CD4-positive, alpha-beta T cell treated with Interleukin-21 for 1 hour (primary cell): ENCODE measurements at places on chromosomes 11 and 22.

- no peak for DNase-seq
Measured at GRCh38 chr11:60763692-60764369, 7.2 kb downstream of the MS4A15 start.

- DNase-seq: no peak
Measured at GRCh38 chr11:134580610-134580975, 168.6 kb upstream of the B3GAT1 start.

DNA sequence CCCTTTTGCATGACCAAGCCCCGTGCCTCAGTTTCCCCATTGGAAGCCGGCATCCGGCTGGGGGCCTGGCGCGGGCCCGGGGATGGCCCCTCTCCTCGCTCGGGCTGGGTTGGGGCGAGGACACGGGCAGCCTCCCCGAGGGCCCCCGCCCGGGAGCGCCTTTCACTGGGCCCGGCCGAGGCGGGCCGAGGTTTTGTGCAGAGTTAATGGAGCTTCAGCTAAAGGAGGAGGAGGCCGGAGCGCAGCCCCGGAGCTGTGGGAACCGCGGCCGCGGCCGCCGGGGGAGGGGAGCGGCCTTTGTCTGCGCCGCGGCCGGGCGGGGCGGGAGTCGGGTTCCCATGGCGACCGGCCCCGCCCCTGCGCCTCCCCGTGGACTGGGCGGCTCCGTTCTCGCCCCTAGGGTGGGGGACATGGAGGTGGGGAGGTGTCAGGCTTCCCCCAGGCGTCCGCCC lies 1.4 kb upstream of the MAPK11 start:
- DNase-seq: peak; percentile 73

GRCh38 chr22:44620841-44621257 lies 81.2 kb upstream of the PRR5 start:
- no peak for DNase-seq

DNA sequence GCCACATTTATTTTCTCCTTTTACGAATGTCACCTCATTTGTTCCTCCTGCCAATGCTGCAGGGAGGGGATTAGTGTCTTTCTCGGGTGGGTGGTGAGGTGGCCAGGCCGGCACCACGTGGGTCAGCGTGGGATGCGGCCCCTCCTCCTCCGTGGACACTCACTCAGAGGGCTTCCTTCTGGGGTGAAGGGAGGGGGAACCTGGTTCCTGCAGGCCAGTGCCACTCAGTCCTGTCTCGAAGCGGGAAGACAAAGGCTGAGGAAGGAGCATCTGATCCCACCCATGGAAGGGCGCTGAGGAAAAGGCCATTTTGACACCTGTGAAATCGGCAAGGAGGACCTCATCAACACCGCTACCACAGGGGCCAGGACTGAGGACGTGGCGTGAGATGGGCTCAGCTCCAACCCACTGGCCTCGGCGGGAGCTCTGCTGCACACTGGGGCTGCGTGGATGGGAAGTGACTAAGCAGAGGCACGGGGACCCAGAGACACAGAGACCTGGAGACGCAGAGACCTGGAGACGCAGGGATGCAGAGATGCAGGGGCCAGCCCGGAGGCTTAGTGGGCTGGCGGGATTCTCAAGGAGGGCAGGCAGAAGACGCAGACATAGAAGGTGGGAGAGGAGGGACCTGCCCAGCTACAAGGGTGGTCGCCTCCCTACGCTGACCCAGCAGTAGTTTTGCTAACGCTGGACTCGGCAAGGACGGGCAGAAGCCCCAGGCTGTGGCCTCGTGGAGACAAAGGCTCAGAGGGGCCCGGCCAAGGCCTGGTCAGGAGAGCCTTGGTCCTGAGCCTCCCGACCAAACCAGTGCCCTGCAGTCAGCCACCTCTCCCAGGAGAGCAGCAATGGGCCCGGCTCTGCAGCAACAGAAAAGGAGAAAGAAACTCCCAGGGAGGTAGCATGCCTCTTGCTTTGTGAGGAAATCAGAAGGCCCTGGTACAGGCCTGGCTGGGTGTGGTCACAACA lies 1071.2 kb downstream of the BRD1 start:
- no peak for DNase-seq

DNA sequence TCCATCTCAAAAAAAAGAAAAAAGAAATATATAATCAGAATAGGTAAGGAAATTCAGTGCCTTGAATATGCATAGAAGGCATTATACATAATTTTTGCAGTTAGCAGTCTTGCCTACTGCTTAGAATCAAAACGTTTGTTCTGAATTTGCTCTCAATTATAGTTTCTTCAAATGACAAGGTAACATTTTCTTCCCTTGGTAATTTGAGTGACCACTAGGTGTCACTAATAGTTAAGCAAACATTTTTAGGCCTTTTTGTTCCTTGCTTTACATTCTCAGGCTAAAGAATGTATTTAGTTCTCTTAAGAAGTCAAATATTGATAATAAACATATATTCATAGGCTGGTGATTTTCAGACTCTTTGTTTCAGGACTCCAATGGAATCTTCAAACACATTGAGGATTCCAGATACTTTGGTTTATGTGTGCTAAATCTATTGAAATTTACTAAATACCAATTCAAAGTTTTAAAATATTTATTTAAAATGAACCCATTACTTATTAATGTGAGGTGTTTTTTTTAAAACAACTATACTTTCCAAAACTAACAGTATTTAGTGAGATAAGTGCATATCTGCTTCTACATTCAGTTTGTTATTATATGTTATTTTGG lies 55.0 kb upstream of the DEPDC7 start:
- DNase-seq: peak; percentile 61

GRCh38 chr11:57387289-57388030 lies 3.0 kb downstream of the PRG2 start:
- DNase-seq: no peak

DNA sequence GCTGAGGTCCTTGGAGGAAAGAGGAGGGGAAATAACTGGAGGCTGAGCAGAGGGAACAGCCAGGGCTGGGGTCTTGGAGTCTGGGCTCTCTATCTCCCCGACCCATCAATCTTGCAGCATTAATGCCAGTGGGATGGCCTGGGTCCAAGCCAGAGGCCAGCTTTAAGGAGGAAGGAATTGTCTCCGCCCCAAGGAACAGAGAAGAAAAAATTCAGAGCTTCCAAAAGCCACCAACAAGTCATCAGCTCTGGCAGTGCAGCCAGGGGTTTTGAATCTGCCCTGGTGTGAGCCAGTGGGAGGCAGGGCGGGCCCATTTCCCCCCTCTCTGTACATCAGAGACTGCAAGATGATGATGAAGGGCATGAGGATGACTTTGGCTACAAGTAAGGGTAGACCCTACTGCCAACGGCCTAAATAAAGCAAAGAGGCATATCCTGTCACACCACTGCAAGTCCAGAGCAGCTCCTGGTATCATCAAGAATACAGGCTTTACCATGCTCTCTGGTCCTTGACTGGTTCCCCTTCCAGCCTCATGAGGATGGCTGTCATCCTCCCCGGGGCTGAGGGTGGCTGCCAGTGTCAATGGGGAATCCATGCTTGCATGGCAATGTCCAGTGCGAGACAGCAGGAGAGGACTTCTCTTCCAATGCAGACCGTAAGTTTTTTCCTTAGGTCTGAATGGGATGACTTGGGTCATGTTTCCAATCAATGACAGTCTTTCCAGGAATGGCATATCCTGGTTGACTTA lies 34.4 kb downstream of the LRRC32 start:
- DNase-seq: no peak

GRCh38 chr11:29255401-29255800 lies 761.4 kb downstream of the KCNA4 start:
- no peak for DNase-seq

- DNase-seq: no peak
Measured at GRCh38 chr11:11426226-11426952, 73.3 kb upstream of the CSNK2A3 start.

DNA sequence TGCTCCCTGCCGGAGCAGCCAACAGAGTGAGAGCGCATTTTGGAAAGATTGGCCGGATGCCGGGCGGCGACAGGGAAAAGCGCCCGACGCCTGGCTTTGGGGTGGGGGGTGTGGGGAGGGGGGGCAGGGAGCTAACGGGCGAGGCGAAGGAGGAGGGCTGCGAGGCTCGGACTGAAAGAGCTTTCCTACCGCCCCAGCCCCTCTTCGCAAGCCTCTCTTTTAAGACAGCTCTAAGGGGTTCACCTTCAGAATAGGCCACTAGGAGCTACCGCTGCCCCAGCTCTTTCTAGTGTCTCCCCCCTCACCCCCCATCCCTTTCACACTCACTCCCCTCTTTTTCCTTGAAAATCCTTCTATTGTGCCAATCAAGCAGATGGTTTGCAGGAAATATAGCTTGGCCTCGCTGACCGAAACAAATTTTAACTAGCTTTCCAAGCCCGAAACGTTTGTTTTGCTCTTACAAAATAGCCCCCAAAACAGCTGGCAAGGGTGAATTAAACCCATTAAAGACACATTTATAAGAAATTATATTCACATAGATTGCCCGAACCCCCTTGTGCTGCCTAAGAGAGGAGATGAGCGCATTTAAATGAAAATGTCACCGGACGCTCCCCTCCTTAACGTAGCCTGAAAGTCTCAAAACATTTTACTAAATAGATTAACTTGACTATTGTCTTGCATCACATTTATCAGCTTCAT lies 3.7 kb upstream of the DBX1 start:
- DNase-seq: no peak
